ENCODE measurements at places on chromosomes 5 and 9.

DNA sequence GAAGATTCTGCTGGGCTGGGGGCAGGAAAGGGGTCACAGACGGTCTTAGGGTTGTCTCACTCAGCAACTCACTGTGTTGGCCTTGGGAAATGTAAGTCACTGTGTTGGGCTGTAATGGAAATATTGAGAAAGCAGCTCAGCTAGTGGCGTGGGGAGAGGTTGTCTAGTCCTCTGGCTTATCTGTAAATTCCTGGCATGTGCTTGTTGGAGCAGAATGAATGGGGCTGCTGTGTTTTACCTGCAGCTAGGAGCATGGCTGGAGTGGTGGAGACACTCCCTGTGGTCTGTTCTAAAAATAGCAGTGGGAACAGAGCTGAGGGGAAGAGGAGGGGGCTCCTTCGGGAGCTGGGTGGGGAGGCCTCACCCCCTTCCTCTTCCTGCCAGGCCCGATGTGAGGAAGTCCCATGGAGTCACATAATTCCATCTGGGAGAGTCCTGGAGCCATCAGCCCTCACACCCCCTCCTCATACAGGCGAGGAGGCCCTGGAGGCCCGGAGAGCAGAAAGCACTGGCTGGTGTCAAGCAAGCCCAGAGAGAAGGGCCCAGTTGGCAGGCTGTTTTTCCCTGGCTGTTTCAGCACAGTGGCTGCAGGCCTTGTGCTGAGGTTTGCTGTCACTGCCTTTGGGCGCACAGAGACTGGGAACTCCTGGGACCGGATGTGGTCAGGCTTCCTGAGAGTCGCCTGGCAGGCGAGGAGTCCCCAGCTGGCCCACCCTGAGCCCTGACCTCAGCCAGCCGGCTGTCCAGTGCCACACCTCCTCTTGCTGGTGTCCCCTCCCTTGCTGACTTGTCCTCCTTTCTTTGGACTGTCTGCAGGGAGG, 84.9 kb downstream of the RGS3 start:
- peak; percentile 15 for DNase-seq

DNA sequence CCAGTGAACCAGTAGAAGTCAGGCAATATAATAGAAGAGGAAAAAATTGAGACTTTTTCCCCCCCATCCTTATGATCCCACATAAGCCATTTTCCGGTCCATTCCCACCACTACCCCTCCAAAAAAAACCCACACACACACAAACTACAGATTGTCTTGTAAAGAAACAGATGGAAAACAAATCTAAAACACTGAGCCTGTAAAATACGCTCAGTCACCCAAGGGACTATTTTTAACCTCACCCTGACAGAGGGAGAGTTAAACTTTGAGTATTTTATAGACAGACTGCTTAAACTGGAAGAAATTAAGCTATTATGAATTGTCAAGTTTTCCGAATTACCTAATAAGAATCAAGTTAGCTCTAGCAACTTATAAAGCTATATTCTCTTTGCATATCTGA, 471.8 kb upstream of the C9orf72 start:
- no peak for DNase-seq

- no peak for DNase-seq
Measured at GRCh38 chr9:69466151-69466550, 141.1 kb downstream of the ENTREP1 start.

- DNase-seq = no peak
Measured at GRCh38 chr5:150006318-150006717, 5.8 kb downstream of the HMGXB3 start.

GRCh38 chr5:144028058-144028457, 142.4 kb downstream of the YIPF5 start:
- no peak for DNase-seq

GRCh38 chr9:125409217-125409636, 147.6 kb downstream of the GAPVD1 start:
- DNase-seq = no peak

DNA sequence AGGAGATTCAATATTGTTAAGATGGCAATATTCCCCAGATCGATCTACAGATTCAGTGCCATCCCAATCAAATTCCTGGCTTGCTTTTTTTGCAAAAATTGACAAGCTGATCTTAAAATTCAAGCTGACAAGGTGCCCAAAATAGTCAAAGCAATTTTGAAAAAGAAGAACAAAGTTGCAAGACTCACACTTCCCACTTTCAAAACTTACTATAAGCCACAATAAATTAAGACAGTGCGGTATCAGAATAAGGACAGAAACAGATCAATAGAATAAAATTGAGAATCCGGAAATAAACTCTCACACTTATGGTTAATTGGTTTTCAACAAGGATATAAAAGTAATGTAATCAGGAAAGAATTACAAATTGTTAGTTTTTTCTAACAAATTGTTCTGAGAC, 97.1 kb downstream of the NRG2 start:
- DNase-seq = no peak

DNA sequence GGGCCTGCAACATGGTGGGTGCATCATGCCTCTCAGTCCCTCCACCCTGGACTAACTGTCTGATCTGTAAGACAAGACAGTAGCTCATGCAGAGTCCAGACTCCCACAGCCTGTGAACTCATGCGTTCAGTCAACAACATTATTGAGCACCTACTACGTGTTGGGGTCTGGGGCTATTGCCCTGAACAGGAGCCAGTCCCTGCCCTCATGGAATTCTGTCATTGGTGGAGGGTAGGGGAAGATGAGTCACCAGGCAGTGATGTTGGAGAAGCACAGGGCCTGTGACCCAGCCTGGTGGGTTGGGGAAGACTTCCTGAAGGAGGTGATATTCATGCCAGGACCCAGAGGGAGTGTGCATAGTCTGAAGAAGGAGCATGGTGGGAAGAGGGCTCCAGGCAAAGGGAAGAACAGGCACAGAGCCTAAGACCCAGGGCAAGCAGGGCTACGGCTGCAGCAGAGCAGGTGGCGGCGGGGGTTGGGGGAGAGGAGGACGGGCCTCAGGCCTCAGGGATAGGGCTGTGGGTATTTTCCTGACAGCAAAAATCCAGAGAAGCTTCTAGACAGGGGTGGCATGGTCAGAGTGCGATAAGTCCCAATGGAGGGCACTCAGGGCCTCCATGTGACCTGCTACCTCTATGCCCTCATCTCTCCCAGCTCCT, 26.7 kb upstream of the PSD2 start:
- DNase-seq = no peak

- DNase-seq = no peak
Measured at GRCh38 chr9:20085842-20086241, 297.0 kb upstream of the SLC24A2 start.

- no peak for DNase-seq
Measured at GRCh38 chr5:174222891-174223290, 177.4 kb downstream of the NSG2 start.

DNA sequence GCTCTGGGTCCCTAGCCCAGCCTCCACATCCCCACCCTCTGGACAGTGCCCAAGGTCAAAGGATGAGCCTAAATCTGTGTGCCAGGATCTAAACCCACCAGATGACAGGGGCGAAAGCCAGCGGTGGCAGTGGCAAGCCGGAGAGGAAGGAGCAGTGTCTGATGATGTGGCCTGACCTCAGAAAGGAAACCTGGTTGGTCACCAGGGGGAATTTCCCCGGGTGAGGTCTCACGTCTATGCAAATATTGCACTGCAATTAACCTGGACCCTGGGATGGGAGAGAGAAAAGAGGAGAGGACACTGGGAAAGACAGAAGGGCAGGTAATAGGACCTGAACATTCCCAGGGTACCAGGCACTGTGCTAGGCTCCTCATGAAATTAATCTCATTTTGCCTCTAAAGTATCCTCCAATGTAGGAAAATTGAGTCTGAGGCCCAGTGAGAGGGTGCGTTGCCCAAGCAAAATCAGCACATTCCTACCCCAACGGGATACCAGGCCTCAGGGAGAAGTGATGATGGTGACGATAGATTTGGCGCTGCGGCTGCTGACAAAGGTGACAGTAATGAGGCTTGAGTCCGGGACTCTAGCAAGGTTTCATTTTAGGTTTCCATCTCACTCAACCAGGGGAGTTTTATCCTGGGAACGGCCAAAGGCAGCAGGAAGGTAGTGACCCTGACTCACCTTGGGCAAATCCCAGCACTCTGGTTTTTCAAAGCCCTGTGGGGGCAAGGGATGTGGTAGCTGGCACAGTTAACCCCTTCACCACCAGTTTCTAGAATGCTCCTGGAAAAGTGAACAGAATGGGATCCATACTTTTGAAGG, 13.4 kb upstream of the TNIP1 start:
- no peak for DNase-seq

- no peak for DNase-seq
Measured at GRCh38 chr9:76891279-76891678, 14.6 kb downstream of the PRUNE2 start.

GRCh38 chr9:98995059-98995671, 51.5 kb downstream of the COL15A1 start:
- no peak for DNase-seq

DNA sequence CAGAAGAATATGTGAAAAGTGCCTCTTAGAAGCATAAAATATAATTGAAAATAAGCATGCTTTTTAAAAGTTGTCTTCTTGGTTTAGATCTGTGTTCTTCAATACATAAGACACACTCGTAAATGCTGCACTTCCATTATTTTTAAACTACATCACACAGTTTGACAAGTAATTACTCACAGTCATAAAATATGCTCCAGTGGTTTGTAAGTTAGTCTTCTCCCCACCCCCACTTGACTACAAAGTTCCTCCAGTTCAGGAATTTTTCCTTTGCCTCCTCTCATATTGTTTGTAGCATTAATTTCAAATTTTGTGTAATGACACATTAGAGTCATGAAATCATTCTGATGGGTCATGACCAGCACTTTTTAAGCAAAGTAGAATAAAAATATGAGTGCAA, 60.3 kb upstream of the PTGER4 start:
- DNase-seq = no peak

DNA sequence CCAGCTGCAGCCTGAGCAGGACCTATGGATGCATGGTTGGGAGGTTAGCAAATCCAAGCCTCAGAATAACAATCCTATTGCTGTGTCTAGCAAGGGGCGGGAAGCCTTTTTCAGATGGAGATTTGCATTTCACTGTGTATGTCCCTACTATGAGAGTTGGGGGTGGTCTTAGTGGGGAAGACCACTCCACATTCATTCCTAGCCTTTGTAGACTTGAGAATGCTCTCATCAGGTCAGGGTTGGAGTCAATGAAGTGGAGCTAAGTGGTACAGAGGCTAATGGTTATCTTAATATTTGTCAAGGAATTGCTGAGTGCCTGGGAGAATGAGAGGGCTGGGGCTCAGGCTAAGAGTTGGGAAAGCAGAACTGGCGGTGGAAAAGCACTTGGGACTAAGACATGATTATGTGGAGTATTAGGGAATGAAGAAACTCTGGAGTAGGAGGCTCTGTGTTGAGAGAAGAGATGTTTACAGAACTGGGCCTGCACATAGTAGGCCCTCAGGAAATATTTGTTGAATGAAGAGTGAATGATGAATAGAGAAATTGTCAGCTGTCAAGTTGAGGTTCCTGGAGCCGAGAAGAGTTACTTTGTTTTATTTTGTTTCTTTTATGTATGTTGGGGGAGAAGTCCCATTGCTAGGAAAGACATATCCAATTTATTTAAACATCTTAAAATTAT, 175.5 kb upstream of the SPRY4 start:
- no peak for DNase-seq

DNA sequence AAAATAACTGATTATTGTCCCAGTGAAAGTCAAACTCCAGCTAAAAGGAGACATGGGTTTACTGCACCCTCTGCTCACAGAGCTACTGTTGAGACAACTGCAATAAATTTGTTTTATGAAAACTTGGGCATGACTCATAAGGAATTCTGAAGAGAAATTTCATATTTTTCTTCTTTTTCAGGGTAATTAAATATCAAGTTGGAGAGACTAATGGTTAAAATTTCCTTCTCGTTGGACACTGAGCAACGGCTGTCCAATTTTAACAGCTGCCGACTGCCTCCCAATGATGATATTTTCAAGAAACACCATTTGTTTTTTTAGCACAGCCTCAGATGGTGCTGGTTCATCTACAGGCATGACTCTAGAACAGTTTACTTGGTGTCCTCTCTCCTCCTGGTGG, 259.2 kb upstream of the RGMB start:
- DNase-seq = no peak

DNA sequence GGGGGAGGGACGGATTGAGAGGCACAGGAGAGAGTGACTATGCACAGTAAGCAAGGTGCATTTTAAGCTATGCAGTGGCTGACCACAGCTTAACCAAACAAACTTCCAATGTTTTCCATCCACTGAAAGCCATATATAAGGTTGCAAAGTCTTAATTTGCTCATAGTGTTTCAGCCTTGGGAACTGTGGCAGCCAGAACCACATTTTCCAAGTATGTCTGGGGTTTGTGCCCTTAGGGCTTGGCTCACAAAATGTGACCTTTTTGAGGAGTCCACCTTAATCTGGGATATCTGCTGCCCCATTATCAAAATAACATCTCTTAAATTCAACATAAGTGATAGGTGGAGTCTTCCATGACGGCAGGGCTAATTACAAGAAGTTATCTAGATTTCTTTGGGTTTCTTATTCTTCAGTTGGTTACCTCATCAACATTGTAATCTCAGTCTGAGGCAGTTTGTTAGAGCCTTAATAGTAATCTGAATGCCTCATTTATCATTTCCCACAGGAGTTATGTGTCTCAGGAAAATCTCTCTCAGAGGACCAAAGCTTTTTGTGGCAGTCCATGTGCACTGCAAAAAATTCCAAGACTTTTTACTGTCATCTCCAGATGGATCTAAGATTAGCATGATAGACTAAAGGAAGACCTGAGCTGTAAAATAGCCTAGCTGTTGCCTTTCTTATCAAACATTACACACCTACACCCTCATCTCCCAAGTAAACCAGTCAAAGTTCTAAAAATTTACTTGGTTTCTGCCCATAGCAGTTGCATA, 15.2 kb upstream of the UBQLN1 start:
- no peak for DNase-seq

DNA sequence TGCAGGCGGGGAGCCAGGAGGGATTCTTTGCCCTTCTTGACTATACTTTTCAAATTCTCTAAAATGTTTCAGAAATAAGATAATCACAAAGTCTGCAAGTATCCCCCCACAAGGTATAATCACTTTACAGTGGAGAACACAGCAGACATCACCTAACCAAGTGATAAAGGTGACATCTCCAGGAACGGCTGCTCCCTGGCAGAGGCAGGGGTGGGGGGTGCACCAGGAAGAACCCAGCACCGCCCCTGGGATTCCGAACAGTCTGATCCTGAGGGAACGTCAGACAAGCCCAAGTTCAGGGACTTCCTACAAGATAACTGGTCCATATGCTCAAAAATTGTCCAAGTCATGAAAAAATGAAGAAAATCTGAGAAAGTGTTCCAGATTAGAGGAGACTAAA, 85.4 kb downstream of the HSD17B3 start:
- DNase-seq = no peak

DNA sequence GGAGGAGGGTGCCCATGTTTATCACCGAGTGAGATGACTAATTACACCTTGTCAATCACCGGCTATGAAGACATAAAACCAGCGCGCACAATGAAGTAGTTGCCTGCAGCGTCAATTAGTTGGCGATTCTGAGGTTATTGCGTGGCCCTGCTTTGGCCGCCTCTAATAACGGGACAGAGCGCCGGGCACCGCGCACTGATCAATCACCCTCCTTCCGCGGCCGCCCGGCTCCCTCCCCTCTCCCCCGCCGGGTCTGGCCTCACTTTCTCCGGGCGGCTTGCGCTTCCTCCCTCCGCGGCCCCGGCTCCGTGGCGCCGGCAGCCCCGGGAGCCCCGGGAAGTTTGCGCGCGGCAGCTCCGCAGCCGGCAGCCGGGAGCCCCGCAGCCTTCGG, 3.3 kb upstream of the LHX2 start:
- no peak for DNase-seq

GRCh38 chr5:157306081-157306480, 40.2 kb downstream of the CYFIP2 start:
- DNase-seq = no peak

All from stimulated activated CD4-positive, alpha-beta T cell treated with anti-CD3 and anti-CD28 coated beads, Interleukin-12 subunit alpha, Interleukin-12 subunit beta, amount 100 ng/mL, for 24 hours (primary cell).